LoVo (cell line): ENCODE measurements at places on chromosomes 12 and 14.

DNA sequence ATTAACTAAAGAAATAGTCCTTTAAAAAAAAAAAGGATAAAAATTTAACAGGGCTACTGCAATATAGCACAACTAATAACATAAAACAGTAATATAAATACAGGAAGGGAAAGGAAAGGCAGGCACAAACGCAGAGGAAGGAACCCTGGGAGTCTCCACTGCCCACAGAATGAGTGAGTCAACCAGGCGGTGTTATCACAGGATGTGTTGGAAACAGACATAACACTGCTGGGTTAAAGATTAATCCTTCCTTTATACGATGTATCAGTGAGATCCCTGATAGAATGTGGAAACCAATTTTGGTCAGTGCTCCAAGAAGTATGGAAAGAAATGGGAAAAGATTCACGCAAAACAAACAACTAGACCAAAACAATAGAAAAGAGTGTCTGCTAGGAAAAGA lies 47.9 kb downstream of the FGD6 start:
- peak; percentile 84 for DNase-seq

GRCh38 chr12:53051058-53051880 lies 1.4 kb downstream of the TNS2 start:
- no peak for DNase-seq

DNA sequence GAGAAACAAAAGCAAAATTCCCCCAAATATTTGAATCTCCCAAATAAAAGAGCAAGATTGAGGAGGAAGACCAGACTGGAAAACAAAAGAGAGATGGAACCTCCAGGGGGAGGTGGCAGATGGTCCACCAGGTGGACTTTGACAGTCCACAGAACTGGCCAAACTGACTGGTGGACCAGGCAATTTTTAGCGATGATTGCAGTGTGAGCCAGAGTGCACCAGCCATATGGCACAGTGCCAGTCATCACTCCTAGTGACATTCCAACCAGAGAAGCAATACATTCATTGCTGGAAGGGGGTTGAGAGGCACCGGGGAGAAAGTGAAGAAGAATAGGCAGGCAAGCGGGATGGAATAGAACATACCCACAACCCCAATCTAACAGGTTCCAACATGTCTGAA lies 182.9 kb downstream of the EXOC5 start:
- DNase-seq: no peak

GRCh38 chr12:51246254-51246853 lies 7.7 kb downstream of the DAZAP2 start:
- DNase-seq: no peak

DNA sequence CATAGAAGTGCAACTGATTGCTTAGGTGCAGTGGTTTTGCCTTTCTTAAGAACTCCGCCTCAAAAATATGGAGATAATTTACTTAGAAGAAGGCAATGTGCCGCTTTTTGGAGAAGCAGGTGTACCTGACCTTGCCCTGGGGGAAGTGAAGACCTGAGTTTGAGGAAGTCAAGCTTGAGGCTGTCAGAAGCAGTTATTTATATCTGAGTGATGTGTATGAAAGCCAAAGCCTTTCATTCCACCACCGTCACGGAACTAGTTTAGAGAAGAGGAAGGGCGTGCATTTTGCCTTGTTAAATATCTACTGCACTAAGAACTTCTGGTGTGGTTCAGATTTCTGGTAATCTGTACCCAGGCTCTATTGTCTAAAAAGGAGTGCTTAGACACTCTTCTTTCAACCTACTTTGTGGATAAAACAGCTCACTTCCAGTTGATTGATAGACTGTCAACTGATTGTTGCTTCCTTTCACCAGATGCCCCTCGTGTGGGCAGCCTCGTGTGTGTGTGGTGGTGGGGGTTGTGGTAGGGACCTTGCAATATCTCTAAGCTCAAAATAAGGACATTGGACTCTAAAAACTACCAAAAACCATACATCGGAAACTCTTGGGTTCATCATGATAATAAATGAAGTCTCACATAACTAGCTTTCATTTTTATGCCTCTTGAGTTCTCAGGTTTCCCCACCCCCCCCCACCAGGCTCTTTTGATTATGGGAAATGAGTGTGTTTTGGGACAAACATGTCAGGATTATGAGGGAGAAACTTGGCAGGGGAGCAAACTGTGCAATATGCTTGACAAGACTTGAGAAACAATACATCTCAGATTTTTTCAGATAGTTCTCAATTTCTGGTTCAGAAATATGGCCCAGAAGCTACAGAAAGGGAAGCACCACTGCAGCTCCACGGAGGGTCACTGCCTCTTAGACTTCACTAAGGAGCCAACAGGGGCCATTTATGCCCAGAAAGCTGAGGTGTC lies 78.6 kb downstream of the ARF6 start:
- DNase-seq: peak; percentile 47

GRCh38 chr12:97559267-97559666 lies 96.7 kb downstream of the RMST start:
- no peak for DNase-seq

- no peak for DNase-seq
Observed at GRCh38 chr12:8564656-8565055, 24.0 kb upstream of the CLEC4E start.

- DNase-seq: no peak
Observed at GRCh38 chr14:105436402-105436801, 16.8 kb downstream of the MTA1 start.

DNA sequence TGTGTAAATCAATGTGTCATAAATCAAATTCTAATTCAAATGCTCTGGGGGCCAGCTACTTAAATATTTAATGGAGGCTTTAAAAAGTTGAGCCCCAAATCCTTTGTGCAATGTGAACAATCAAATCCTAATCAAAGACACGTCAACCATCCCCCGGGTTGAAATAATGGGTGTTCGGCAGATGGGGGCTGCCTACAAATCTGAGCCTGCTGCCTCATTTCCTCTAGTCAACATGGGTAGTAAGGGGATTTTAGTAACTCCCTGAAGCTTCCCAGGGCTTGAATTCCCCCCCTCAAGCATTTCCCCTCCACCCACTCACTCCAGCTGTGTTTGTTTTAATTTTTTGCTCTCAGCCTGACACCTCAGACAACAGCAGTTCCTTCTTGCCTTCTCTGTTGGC lies 37.8 kb downstream of the SRRM4 start:
- DNase-seq: no peak

DNA sequence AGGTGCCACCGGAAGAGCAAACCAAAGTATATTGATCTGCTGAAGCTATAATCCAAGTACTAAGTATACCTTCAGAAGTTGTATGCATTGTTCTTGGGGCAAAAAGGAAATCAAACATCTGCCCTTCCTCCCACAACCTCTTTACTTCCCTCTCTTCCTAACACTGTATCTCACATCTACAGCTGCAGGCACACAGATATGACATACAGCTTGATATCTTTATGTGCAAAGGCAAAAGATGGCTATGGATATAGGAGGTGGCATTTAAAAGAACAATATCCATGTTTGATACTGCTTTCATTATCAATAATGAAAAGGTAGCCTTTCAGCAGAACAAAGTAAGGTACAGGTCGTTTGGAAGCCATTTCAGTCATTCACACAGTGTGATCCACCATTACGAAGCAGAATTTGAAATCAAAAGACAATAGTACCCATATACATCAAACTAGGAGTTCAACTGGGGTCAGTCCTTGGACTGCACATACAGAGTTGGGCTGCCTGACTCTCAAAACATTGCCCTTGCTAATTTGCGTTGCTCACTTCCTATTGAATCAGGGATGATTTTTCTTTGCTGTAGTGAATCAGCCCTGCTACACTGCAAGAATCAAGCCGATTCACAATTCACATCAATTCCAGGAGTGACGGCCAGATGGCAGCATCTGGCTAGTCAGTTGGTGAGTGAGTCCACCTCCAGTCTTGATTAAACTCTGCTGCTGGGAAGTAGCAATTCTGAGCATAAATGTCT lies 8.9 kb downstream of the ANG start:
- peak; percentile 59 for DNase-seq

DNA sequence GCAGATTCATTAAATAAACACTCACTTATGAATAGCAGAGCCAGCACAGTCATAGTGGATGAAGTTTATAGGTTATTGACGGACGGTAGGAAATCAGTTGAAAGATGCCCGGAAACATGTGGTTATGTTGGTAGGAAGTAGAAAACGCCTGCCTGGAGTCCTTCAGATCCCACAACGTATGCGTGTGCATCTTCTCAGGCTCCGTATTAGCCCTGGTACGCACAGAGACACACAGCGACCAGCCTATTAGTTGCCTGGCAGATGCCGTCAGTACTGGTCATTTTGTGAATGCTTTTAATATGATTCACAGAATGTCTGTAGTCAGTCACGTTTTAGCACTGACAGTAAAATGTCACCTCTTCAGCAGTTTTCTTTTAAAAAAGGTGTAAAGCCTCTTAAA lies 196.4 kb downstream of the RGS6 start:
- no peak for DNase-seq

GRCh38 chr14:93201155-93201704 lies 5.6 kb downstream of the GON7 start:
- DNase-seq: no peak
